Putamen (tissue), 1 donor: ENCODE measurements at places on chromosomes 16 and 17.

DNA sequence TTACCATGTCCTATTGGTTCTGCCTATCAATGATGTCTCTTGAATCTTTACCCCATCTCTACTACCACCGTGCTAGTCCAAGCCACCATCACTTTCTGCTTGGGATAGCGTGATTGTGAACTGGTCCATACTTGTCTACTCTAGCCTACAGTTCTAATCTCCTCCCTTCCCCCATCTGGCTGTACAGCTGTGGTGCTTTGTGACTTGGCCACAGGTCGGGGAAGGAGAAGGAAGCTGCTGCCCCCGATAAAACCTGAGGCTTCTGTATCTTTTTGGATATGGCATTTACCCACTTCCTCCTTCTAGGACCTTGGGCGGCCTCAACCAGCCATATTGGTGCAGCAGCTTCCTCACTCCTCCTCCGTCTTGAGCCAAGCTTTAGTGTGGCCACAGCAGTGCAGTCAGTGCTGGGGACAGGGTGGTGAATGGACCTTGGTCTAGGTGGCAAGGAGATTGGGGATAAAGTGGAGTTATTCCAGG lies 314 bp upstream of the ITGA2B start:
- no peak for DNase-seq

- DNase-seq = no peak
Observed at GRCh38 chr17:13735861-13736260, 134.1 kb upstream of the HS3ST3A1 start.

DNA sequence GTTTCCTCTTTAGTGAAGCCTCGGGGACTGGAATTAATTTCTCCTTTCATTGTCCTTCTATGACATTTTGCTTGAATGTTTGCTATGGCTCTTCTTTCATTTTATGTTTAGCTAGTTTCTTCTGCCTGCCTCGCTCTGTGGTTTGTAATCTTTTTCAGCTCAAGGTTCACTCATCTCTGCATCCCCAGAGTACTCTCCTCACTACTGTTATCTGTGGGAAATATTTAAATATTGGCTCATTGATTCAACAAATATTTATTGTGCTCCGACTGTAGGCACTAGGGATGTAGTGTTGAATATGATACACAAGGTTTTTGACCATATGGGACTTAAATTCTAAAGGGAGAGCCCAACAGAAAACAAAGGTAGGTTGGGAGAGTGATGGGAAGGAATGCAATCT lies 195.9 kb downstream of the PHKB start:
- DNase-seq = no peak

- DNase-seq = no peak
Observed at GRCh38 chr17:83200231-83200699, 120.9 kb downstream of the METRNL start.
